ENCODE measurements at places on chromosomes 11 and 22.

DNA sequence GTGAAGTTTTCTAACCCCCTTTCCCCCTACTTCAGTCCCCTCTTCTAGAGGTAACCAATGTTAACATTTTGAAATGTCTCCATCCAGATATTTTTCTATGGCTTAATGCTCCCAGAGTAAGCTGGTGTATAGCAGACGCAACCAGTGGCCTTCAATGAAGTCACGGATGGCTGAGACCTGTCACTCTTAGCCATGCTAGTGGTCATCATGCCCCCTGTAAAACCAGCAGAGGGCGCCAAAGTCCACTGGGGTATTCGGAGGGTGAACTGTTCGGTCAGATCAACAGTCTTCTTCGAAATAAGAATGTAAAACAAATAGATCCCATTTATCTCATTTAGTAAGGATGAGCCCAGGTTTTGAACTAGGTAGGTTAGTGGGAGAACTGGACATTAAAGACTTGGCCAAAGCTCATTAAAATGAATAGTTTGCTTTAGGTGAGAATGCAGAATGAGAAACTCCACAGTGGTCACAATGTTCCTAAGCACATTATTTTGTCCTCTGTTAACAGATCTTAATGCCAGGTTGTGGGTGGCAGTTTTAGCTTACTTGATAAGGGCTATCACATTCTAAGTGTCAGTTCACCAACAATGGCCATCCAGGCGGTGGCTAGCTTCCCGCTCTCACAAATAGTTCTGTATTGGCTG is 8.6 kb upstream of the MMP8 start:
- DNase-seq: no peak

DNA sequence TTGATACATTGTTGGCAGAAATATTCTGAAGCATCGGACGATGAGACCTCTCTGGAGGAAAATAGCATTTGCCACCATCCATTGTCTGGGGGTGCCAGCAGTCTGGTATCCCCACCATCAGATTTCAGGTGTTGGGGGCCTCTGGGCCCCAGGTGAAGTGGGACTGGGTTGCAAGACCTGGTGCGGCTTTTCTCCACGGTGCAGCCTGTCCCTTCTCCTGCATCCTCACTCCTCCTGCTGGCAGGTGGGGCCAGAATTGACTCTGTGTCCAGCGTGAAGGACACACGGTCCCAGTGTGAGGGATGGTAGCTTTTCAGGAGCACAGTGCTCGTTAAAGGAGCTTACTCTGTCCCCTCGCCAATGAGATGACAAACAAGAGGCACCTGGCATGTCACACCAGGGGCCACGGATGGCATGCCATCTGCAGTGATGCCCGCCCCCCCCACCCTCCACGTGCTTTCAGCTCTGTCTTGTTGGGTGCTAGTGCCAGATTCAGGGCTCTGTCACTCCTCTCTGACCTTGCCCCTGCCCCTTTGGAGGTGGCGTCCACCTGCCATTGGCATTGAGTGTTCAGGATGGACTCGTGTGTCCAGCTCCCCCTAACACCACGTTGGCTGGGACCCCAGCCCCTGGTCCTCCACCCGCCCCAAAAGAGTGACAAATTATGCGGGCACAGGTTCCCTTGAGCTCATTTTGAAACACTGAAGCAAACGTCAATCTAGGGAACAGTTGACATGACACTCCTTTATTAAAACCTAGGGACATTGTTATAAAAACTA is 62.4 kb downstream of the PARVG start:
- no peak for DNase-seq

- DNase-seq: no peak
Measured at GRCh38 chr22:42814215-42814614, 42.9 kb downstream of the ARFGAP3 start.

DNA sequence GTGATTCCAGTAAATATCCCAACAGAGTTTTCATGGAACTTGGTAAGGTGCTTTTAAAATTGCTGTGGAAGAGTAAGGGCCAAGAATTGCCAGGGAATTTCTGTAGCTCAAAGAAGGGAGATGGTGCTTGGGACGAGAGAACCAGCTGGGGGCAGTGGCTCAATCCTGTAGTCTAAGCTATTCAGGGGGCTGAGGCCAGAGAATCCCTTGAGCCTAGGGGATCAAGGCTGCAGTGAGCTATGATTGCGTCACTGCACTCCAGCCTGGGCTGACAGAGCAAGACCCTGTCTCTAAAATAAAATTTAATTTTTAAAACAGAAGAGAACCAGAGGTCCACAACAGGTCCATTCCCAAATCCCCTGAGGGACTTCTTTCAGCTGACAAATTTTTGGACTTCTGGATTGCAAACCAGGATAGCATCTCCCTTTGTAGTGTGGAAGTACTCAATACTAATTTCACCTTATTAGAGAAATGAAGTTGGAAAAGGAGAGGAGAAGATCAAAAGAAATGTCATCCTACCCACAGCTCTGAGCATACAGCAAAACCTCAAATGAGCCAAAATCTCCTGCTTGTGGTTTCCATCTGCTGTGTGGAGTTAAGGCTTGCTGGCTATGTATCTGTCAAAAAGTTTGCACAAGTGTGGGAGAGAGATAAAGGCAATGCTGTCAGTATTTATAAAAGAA is 59.2 kb upstream of the CLPB start:
- no peak for DNase-seq

- DNase-seq: no peak
Measured at GRCh38 chr11:78659326-78660270, 84.9 kb upstream of the NARS2 start.

DNA sequence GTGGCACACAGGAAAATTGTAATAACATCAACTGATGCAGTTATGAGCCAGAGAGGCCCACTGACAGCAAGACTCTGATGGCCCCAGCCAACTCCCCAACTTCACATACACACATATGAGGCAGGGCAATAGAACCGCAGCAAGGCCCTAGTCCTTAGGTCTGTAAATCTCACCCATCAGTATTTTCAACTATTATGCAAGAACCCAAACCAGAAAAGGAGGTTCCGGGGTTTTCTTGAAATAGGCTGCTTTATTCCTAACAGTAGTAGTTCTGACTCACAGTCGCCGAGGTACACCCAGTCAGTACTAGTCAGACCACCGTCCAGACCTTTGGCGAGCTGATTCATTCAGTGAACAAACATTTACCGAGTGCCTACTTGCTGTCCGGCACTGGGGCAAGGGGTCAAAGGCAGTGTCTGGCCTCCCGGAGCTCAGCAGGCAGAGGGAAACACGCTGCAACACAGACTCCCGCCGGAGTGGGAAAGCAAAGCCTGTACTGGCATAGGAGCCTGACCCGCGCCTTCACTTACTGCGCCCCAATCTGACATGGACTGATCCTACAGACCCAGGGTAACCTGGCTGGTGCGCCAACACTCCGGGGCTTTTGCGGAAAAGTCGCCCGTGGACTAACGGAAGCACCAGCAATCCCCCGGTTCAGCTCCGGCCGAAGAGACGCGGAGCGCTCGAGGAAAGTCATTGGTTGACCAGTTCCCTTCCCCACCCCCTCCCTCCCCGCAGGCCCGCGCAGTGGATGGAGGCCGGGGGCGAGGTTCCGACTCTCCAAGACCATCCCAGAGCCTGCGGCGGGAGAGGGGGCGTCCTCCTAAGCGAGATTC is 1.3 kb downstream of the PLEKHA7 start:
- no peak for DNase-seq

DNA sequence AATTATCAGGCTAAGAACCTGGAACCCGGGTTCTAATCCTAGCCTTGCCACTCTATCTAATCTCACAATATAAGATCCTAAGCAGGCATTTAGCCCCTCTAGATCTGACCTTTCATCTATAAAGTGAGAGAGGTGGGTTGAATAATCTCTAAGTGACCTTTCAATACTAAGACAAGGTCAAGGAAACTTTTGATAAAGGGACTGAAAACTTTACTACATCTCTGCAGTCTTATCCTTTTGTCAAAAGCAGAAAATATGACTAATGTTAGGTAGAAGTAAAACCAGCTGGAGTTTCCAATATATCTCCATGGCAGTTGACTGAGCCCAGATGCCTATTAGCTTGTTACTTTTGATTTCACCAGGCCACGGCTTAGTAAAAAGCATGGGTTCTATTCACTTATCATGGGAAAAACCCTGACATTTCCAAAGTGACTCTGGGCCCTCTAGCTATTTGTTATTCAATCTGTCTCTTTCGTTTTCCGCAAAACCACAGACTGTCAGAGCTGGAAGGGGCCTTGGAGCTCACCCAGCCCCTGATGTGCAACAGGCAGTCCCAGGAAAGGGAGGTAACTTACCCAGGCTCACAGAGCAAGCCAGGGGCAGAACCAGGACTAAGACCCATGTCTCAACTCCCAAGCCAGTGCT is 75.8 kb downstream of the RAB30 start:
- peak; percentile 45 for DNase-seq

GRCh38 chr11:114209904-114210303 is 86.3 kb upstream of the NNMT start:
- DNase-seq: no peak

DNA sequence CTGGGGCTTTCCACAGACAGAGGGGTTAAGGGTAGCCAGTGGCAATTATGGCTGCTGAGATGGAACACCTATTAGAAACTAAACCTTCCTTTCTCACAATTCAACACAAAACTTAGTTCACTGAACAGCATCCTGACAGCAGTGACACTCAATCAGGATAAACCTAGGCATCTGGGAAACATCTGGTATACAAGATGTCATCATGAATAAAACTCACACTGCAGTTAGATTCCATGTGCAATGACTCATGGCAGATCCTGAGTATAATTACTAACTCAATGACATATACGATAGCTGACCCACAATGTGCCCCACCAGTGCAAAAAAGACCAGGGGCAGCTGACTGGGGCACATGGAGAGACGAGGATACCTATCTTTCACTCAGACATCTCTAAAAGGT is 17.7 kb downstream of the RBFOX2 start:
- peak; percentile 67 for DNase-seq

GRCh38 chr11:73072935-73073481 is 69.1 kb downstream of the FCHSD2 start:
- DNase-seq: peak; percentile 4

- DNase-seq: no peak
Measured at GRCh38 chr11:59463190-59463641, 6.5 kb downstream of the OR4D6 start.

DNA sequence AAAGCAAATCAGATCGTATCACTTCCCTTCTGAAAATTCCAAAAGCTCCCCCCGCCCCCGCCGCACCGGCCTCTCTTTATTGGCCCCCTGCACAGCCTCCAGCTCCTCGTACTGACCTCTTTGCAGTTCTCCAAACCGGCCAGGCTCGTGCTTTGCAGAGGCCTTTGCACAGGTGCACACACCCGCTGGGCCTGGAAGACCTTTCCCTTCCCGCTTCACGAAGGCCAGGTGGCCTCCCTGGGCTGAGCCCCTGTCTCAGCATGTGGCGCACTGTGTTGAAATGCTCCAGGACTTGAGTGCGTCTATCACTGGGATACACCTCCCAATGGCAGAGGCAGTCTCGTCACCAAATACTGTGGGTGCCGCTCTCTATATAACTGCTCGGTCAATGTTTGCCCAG is 13.2 kb upstream of the ADA2 start:
- DNase-seq: no peak

DNA sequence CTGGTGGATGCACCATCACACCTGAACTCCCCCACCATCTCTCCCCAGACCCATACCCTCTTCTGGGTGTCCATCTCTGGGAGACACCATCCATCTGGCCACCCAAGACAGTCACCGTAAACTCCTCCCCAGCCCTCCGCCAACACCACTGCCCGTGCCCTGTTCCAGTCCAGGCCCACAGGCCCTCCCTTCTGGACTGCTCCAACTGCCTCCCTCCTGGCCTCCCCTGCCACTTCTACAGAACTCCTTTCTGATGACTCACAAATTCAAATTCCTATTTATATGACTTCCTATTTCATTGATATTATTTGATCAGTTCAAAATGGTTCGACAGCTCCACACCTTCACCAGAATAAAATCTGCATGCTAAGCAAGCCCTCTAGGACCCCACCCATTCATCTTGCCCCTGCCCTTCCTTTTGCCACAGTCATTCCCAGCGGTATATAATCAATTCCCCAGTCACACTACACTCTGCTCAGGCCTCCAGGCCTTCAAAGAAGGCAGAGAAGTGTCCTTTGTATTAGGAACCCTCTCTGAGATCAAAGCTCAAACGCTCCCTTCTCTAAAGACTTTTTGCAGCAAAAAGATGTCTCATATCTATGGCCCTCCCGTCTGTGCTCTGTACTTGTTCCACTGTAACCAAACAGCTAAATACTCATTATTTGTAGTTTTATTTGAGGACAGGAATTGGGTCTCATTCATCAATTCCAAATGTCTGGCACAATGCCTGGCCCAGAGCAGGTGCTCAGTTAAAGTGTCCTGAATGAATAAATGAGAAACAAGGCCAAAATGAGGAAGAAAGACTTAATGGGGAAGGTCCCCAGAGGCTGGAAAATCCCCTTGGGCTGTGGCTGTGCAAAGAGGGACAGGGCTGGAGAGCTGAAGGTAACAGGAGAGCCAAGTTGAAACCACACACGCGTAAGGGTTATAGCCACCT is 29.0 kb downstream of the MYH9 start:
- no peak for DNase-seq

DNA sequence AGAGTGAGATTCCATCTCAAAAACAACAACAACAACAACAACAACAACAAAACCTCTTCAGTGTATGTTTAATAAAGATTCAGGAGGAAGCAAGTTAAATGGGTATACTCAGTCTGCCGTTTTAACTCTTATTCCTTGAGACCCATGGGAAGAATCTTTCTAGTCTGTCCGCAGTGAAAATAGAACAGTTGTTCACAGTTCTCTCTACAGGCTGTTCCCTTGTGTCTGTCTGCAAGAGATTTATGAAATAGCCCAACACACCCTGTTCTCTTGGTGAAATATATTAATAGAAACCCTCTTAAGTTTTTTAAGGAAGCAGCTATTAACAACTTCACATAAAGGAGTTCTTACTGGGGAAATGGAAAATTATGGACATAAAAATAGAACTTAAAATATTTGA is 682.2 kb upstream of the RAG2 start:
- no peak for DNase-seq

DNA sequence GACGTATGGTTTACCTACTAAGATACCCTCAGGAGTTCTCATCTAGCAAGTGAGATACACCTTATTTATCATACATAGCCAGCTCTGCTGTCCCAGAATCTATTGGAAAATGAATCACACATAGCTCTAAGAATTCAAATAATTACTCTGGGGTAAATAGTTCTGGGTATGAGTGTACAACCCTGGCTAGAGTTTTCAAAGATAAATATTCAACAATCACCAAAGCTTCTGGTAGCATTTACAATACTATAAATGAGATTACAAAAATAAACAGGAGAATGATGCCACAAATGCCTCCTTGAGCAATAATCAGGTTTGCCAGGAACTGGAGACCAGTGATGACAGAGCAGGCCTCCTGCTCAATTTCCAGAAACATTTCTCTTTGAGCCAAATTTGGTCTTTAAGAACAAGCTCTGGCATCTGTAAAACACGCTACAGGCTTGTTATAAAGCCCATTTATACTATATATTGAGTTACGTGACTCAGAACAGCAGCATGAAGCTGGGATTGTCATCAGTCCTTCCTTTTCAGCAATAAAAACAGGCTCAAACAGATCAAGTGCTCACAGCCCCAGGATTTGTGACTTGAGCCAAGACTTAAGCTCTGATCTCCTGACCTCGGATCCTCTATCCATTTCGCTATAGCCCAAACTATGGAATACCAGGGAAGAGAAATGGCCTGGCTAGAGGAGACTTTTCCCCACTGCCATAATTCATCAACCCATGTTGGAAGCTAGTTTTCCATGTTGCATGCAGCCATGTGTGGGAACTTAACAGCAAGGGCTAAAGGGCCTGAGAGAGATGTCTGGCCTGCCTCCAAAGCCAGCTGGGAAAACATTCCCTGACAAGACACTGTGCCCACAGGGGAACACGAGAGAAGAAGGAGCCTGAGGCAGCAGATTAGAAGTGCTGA is 19.7 kb downstream of the RAB30 start:
- peak; percentile 97 for DNase-seq

- no peak for DNase-seq
Measured at GRCh38 chr11:88327462-88328143, 9.9 kb downstream of the CTSC start.
